Stimulated activated CD4-positive, alpha-beta T cell treated with anti-CD3 and anti-CD28 coated beads, TNF-alpha, amount 100 ng/mL, for 24 hours (primary cell): ENCODE measurements at places on chromosomes 6 and 20.

DNA sequence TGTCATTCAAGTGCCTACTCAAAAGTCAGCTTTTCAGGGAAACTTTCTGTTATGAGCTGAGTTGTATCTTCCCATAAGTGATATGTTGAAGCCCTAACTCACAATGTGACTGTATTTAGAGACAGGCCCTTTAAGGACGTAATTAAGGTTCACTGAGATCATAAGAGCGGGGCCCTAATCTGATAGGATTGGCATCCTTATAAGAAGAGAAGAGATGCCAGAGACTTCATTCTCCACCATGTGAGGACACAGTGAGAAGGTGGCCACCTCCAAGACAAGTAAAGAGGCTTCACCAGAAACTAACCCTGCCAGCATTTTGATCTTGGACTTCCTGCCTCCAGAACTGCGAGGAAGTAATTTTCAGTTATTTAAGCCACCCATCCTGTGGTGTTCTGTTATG, 12.7 kb upstream of the SMLR1 start:
- DNase-seq: no peak

DNA sequence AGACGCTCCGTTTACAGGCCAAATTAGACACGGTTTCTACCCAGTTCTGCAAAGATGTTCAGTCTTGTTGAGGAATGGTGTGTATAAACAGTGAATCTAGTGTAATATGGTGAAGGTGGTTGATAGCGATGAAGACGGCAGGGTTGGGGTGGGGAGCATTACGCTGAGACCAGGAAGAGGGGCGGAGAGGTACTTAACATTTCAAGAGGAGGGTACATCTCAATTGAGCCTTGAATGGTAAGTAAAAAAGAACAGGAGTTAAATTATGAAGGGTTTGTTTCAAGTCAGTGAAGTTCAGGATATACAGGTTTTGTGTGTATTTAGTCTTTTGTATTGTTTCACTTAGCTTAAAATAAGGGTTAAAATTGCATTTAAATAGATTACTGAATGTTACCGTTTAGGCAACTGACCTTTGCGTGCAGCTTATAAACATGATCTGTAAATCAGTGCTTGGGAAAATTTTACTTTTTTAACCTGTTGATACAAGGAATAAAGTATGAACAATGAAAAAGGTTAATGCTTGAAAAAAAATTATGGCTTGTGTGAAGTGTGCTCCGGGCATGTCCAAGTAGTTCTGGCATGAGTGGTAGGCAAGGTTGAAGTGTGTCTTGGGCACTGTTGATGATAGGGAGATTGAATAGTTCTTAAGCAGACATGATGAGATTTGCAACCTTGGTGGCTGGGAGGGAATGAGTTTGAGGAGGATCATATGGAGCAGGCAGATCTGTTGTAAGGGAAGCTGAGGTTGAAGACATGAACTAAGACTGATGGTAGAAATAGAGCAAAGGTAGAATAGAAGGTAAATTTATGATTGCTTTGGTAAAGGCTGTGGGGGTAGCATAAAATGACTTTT, 842 bp downstream of the POLR1C start:
- DNase-seq: no peak

GRCh38 chr6:102150549-102150948, 757.0 kb downstream of the GRIK2 start:
- no peak for DNase-seq

DNA sequence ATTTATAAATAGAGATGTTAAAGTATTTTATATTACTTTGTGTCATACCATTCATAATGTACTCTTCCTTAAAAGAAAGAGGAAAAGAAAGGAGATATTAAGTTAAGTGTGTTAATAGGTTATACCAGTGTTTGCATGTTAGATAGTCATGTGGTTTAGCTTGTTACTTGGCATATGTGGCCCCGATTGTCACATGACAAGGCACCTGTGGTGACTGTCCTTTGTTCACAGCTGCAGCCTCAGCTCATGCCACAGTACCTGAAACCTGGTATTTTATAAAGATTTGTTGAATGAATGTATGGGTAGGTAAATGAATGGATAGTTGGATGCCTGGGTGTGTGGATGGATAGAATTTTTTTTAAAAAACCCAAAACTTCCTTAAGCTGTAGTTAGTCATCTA, 306.1 kb upstream of the FLRT3 start:
- DNase-seq: no peak

GRCh38 chr20:56636716-56637115, 7.6 kb downstream of the TFAP2C start:
- no peak for DNase-seq

- DNase-seq: no peak
Measured at GRCh38 chr6:127918506-127919427, 17.9 kb upstream of the THEMIS start.

DNA sequence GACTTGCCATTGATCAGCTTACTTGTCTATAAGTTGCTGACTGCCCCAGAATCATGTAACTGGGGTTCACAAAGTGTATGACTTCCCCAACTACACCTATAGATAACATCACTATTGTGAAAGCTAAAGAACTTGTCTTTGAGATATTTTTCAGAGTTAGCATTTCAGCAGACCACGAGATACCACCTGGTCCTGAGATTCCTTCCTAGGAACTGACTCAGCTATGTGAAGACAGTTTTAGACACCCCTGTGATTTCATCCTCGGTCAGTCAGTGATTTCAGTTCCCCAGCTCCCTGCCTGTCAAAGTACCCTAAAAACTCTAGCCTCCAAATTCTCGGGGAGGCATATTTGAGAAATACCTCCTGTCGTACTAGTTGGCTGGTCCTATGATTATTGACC, 62.4 kb downstream of the TXNDC5 start:
- DNase-seq: no peak

- DNase-seq: no peak
Measured at GRCh38 chr6:17725083-17725482, 18.4 kb upstream of the NUP153 start.

- no peak for DNase-seq
Measured at GRCh38 chr6:166382500-166382932, 224 bp downstream of the MPC1 start.

- no peak for DNase-seq
Measured at GRCh38 chr20:41408986-41409385, 42.4 kb upstream of the EMILIN3 start.

GRCh38 chr20:50516180-50516934, 6.2 kb downstream of the PTPN1 start:
- no peak for DNase-seq

- no peak for DNase-seq
Measured at GRCh38 chr20:15476781-15477180, 1096.5 kb downstream of the KIF16B start.
